NCI-H1694 (cell line): ENCODE measurements at places on chromosomes 16 and 17.

DNA sequence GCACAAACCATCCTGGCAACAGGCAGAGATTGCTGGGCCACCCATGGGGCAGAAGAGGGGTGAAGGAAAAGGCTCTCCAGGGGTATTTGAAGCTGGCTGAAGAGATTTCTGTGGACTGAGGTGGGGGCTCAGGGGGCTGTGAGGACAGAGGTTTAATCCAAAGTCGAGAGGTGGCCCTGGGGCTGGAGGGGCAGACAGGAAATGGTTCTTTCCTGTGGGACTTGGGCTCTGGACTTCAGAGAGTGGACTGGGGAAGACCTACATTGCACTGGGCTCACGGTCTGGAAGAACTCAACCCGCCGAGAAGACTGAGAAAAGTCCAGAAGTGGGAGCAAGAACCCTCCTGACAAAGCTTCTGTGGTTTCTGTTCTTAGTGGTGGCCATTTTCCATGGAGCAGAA is 2.9 kb downstream of the CCDC42 start:
- no peak for DNase-seq

GRCh38 chr17:57714665-57715180 is 30.4 kb downstream of the CCDC182 start:
- DNase-seq = no peak

DNA sequence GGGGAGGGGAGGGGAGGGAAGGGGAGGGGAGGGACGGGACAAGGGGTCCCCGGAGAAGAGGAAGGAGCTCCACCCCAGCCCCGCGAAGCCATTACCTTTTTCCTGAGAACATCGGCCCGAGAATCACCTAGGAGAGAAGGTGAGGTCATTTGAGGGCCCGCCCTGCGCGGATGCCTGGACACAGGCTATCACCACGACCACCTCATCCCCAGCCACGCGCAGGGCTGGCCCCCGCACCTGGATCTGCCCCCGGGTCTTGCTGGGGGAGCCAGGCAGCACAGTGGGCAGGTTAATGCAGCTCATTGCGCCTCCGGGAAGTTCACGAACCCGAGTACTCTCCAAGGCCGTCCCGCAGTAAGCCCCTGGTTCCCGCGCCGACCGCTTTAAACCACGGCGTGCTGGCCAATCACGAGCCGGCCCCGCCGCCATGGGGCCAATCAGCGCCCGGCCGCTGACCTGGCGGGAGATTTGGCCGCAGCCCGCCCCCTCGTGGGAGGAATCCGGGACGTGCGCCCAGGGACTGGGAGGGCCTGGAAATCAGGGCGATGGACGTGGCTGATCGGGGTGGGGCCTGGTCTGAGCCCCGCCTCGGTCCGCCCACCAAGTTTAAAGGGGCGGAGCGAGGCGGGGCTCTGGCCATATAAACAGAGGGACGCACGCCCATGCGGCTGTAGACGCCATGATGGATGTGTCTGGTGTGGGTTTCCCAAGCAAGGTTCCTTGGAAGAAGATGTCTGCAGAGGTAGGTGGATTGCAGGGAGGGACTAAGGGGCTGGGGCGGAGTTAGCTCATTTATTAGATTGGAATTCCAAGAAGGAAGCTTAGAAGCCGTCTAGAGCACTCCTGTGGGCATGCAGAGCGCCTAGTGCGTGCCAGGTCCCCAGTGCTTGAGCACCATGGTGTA is at the start of the genes AFMID and TK1:
Gene AFMID (plus strand): TSS at position 671 of the 904 bp plus-strand sequence. CDS start 9 bp downstream, at position 680.
Gene TK1 (minus strand): TSS at position 361 of the 904 bp plus-strand sequence. CDS start 58 bp downstream, at position 303.
- peak; percentile 95 for DNase-seq

DNA sequence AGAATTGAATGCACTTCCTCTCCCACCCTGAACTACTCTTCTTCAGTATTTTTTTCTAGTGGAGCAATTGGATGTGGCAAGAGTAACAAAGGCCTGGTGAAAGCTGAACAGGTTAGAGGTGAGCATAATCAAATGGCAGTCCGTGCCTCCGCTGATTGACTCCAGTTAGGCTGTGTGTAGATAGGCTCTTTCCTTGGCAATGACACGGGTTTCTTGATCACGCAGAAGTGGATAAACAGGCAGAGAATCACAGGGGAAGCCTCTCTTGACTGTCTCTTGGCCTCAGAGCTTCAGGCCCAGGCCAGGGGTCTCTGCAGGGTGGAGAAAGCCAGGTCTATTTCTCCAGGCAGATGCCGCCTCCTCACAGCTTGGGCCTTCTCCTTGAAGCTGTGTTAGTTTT is 4.2 kb downstream of the CD300LB start:
- no peak for DNase-seq

DNA sequence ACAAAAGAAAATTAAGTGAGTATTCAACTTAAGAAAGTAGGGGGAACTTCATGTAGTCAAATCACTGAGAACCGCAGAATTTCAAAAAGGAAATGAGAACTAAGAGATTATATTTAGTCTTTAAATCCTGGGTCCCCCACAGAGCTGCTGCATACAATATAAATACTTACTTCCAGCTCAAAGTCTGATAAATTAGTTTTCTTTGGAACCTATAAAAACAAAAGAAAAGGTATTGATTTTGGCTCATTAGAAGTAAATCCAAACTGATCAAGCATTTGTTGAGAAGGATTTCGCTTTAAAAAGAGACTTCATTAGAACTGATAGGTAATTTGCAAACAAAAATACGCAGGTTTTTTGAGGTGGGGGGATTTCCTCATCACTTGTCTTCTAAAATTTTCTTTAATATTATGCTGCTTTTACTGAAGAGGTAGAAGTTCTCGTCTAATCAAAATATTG is 21.9 kb downstream of the PARN start:
- DNase-seq = no peak

DNA sequence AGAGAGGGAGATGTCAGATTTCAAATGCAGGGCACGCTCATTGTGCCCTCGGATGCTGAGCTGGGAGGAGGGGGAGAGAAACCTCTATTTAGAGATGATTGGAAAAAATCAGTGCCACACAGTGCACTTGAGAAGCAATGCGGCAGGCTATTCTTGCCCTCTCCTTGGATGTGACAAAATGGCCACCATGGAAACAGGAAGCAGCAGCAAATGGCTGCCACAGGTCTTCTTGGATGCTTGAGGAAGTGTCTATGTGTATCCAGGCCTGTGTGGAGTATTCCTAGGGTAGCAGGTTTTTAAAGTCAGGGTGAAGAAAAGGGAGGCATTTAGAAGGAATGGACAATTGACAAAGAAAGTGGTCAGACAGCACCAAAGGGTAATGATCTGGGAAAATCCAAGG is 340.1 kb upstream of the ZFHX3 start:
- no peak for DNase-seq

DNA sequence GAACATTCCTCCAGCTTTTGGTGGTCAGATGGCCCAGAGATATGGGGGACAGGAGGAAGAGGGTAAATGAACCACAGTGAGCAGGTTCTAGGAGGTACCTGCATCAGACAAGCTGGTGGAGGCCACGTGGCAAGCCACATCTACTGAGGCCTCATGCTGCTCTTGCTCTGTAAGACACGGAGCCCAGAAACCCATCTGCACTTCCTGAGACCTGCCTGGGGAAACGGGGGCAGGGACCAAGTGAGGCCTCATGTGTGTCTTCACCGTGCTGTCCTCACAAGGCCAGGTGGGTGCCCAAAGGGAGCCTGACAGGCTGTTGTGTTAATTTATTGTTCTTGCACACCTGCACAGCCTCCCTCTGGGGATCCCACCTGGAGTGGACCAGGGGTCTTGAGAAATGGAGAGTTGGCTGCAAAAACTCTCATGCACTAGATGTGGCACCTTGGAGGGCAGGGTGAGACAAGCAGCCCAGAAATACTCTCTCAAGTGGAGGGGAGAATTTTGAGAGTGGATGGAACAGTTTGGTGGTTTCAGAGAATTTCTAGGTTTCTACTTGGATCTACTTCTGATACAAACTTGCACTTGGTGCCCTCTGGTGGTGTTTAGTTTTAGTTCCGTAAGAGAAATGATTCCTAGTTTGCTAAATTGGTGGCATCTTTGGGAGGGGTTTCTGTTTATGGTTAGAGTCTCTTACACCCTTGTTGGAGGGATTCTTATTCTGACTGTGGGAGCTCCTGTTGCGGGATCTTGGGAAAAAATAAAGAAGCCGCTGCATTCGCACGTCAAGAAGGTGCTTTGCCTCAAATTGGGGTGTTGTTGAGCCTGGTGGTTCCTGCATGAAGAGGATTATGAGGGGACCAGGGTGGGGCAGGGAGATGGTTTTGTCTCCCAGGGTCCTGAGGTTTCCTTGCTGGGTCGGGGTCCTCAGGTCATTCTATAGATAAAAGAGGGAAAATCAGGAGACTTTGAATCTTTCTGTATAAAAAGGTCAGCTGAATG is 47.5 kb downstream of the SLC6A2 start:
- peak; percentile 39 for DNase-seq

DNA sequence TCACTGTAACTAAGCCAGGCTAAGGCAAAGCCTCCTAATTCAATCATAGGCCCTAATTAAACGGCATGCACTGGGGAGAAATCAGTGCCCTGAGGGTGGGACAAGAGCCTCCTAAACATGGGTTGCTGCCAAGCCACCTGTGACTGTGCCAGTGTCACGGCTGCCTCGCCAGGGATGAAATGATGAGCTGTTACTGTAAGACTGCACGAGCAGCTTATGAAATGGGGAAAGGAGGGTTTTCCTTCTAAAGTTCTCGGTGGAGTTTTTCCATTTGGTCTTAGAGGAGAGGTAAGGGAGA is 12.7 kb downstream of the TMEM11 start:
- peak; percentile 67 for DNase-seq

- DNase-seq = no peak
These were observed 4.8 kb upstream of the KRT36 start for GRCh38 chr17:41494524-41494923.

- DNase-seq = no peak
These were observed 505.8 kb upstream of the HSBP1 start for GRCh38 chr16:83301971-83302370.

GRCh38 chr17:1221209-1221608 is 41.4 kb upstream of the ABR start:
- no peak for DNase-seq

DNA sequence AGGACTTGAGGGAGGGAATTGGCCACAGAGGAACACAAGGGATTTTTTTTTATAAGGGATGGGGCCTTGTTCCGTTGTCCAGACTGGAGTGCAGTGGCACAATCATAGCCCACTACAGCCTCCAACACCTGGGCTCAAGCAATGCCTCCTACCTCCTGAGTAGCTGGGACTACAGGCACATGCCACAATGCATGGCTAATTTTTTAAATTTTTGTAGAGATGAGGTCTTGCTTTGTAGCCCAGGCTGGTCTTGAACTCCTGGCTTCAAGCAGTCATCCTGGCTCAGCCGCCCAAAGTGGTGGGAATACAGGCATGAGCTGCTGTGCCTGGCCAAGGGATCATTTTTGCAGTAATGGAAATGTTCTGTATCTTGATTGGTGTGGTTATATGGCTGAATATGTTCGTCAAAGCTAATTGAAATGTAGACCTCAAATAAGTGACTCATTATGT is 56.9 kb downstream of the VMP1 start:
- no peak for DNase-seq

DNA sequence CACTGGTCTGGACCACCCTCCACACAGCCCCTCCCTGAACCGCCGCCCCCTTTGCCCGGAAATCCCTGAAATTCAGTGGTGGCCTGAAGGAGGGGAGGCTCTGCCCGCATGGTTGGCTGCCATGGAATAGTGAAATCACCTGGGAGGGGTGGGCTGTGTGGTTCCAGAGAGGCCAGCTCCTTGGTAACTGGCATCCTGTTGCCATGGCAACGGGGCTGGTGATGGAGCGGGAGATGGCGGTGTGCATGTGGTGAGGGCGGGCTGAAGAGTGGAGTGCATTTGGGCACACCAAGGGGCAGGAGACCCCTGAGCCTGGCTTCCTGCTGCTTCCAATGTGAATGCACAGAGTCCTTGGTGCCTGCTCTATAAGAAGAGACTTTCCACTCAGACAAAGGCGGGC is 2.4 kb downstream of the EFNB3 start:
- no peak for DNase-seq

DNA sequence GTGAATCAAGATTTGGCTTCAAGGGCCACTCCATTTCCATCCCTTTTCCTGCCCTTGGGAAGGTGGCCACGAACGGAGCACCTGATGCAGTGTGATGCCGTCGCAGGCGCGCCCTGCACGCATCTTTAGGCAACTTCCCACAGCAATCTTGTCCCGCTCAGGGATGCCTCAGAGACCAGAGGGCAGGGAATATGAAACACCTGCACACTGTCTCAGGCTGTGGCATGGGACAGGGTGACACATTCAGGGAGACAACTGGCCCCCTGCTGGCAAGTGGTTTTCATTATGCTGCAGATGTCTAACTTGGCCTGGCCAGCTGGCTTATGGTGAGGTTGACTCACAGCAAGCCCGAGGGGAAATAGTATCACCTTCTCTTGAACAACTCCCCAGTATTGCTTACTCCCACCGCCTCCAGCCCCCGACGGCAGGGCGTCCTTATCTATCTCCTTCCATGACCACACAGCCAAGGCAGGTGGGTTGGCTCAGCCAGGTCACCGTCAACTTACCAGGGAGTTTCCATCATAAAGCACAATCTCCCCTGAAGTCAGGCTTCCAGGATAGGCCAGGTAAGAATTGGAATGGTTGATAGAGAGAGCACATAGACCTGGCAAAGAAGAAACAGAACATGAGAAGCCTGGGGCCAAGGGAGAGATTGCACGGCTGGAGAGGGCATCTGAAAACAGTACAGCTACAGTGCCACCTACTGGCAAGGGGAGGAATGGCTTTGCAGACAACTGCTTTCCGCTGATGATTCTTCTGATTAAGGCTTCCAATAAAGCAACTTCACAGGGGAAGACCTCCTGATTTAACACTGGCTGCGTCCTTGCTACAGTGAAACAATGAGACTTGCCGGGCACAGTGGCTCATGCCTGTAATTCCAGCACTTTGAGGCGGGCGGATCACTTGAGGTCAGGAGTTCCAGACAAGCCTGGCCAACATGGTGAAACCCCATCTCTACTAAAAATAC is 21.1 kb downstream of the WIPI1 start:
- DNase-seq = peak; percentile 86

DNA sequence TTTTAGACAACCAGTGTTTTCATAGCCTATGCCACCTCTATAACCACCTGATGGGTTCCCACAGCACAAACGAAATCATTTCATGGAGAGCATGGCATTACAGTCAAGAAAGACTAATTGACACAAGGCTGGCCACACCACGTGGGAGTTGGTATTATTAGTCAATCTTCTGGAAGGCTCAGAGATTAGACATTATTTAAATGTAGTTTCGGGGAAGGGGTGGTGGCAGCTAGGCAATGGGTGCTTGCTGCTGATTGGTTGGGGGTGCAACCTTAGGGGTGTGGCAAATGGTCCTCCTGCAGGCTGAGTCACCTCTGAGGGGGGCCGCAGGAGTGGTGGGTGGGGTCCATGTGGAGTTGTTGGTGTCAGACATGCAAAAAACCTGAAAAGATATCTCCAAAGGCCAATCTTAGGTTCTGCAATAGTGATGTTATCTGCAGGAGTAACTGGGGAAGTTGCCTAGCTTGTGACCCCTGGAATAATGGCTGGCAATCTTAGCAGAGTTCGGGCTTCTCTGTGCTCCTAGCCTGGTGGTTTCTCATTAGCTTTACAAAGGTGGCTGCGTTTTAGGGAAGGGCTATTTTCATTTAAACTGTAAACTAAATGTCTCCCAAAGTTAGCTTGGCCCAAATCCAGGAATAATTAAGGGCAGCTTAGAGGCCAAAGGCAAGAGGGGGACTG is 4.6 kb downstream of the TEN1 start:
- no peak for DNase-seq

DNA sequence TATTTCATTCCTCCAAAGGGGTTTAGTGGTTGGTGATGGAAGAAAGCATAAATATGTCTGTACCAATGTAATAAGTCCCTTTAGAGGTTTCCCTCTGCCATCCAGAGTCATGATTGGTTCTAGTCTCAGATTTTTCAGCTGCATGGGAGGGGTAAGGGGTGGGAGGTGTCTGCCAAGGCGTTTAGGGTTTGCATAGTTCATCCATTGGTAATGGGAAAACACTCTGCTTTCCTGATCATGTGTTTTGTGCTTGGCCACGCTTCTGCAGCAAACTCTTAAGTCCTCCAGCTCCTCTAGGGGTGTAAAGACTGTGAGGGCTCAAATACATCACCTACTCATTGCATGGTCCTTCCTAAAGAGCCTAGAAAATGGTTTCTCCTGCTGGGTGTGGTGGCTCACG is 29.8 kb downstream of the LIG3 start:
- DNase-seq = no peak
